CD4-positive, alpha-beta T cell treated with Interleukin-6 at 100 ng/mL for 8 hours (primary cell): ENCODE measurements at places on chromosomes 7 and 10.

DNA sequence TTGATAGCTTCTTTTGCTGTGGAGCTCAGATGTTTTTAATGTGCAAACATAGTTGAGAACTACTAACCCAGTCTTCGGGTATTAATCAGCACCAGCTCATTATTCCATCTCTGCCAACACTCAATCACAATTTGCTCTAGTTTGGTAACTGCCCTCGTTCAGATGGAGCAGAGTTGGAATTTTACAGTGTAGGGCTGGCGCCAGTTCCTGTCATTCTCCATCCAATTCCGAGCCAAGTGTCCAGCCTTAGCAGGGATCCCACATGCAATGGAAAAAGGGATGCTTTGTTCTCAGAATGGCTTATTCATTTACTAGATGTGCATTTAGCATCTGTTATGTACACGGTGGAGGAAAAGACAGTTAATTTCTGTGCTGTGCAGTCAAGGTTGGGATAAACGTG lies 504.5 kb upstream of the GALNT17 start:
- no peak for DNase-seq

- no peak for DNase-seq
These were observed 966 bp downstream of the FBH1 start for GRCh38 chr10:5891009-5891408.

DNA sequence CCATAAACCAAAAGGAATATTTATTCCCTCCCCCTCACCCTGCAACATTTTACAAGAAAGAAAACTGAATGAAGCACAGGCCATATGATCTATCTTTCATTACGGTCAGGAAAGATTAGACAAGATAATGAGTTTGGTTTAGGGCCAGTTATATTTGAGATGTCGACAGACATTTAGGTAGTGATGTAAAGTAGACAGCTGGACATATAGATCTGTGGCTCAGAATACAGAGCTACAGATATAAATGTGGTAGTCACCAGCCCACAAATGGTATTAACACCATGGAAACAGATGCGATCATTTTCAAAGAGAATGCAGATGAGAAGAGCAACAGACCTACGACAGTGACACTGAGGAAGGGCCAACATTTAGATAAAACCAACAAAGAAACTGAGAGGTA lies 142.5 kb downstream of the SRPK2 start:
- no peak for DNase-seq

DNA sequence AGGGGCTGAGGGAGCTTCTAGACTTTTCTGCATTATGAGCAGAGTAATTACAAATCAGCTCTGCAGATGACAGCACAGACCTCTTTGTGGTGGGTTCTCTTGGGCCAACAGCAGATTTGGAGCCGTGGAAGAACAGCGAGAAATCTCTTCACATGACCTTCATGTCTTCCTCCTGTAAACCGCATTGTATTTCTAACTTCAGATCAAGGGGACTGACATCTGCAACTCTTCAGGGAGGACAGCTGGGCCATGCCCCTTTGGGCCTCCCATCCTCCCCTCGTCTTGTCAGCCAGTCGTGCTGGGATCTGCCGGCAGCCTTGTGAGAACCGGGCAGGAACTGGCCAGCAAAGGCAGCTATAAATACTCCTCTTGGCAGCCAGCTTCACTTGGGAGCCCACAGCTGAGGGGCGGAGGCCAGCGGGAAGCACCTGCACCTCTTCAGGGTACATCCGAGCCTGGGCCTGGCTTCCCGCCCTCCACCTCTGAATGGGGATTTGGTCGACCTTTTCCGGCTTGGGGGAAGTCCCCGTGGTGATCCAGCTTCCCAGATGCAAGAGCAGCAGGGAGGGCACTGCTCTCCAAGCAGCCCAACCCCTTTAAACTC lies 54.7 kb downstream of the STEAP1B start:
- no peak for DNase-seq

- no peak for DNase-seq
These were observed 896 bp upstream of the GNG11 start for GRCh38 chr7:93920496-93921182.

GRCh38 chr10:89615824-89616223 lies 29.2 kb downstream of the PANK1 start:
- DNase-seq: no peak

GRCh38 chr7:99473315-99473596 lies 566 bp downstream of the ZNF789 start:
- no peak for DNase-seq

GRCh38 chr10:3672220-3672619 lies 112.8 kb downstream of the KLF6 start:
- no peak for DNase-seq

GRCh38 chr7:137865764-137866163 lies 19.0 kb upstream of the DGKI start:
- DNase-seq: no peak
